ENCODE measurements at places on chromosomes 3 and 15.
A peak's percentile ranks its signal among the peaks of the same experiment; 100 is the strongest.

- peak; percentile 29 for DNase-seq
These were observed 13.5 kb upstream of the TIPIN start for GRCh38 chr15:66369773-66370651.

DNA sequence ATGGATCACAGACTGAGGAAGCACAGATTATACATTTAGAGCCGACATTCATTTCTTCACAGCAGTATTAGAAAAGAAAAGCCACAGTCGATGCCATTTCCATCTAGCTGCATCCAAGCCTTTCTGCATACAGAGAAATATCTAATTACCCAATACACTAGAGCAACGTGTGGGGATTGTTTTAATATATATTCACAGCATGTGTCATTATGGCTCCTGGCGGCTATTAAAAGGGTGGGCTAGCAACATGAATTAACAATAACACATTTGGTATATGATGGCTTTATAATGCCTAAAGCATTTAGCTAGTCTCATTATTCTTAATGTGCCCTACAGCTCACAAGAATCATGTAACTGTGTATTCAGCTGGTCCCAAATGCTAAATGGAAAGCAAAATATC lies 1030.5 kb downstream of the FHIT start:
- no peak for DNase-seq

GRCh38 chr3:196916221-196916620 lies 26.1 kb downstream of the NCBP2 start:
- no peak for DNase-seq

- DNase-seq, result no peak
These were observed 6.4 kb downstream of the TLR9 start for GRCh38 chr3:52218937-52219650.

DNA sequence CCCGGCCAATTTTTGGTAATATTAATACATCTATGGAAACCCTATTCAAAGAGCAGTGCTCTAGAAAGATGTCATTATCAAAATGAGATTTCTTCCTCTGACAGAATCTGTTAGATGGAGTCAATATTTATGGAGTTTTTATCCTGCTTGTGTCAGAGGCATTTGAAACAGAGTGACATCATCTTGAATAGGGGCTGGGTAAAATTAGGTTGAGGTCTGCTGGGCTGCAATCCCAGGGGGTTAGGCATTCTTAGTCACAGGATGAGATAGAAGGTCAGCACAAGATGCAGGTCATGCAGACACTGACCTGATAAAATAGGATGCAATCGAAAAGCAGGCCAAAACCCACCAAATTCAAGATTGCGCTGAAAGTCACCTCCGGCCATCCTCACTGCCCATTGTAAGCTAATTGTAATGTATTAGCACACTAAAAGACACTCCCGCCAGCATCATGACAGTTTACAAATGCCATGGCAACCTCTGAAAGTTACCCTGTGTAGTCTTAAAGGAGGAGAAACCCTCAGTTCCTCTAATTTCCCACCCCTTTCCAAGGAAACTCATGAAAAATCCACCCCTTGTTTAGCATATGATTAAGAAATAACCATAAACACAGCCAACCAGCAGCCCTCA lies 27.3 kb upstream of the CCDC50 start:
- no peak for DNase-seq

DNA sequence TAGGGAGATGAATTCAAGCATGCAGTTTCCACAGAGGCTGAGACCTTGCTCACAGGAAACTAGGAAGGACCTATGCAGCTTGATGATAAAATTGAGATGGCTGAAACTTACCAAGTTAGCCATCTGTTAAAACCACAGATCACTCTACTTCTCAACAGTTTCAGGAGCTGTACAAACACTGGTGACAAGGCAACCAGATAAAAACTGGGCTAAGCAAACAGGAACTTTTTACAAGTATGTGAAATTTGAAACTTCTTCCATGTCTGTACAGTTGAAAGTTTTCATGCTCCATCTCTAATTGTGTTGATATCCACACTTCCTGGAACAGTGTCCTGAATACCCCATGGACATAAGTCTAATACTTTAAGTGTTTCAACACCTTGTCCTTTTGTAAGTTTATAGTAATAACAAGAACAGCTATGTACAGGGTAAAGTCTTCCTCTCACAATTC lies 78.2 kb downstream of the FAIM start:
- DNase-seq, result no peak

DNA sequence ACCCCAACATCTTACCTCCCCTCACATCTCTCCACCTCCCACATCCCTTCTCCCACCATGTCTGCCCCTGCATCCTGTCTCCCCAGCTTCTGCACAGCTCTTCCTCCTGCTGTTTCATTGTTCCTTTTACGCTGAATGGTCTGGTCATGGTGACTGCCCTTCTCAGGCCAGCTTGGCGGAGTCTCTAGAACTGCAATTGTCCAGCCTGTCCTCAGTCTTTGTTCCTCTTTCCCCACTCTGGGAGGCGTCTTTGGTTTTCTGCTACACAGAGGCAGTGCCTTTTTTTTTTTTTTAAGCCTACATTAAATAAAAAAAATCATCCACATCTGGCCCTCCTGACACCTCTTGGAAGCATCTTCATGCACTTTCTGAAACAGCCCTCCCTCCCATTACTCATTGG lies 49.1 kb upstream of the SEC22A start:
- no peak for DNase-seq

DNA sequence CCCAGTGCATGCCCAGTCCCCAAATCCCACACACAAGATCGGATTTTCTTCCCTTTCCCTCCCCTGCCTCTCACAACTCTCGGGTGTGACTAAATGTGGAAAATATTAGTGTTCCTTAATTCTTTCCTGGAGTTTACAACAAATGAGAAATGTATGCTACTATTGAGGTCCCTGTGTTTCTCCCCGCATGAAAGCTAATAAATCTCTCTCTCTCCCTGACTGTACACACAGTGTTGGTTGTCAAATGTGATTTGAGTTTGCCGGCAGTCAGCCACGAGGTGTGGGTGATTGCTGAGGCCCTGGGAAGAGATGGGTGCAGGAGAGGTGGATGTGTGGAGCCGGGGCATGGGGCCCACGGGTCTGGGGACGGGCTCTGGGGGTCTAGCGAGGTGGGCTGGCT lies 161.4 kb upstream of the IQSEC1 start:
- DNase-seq, result no peak

DNA sequence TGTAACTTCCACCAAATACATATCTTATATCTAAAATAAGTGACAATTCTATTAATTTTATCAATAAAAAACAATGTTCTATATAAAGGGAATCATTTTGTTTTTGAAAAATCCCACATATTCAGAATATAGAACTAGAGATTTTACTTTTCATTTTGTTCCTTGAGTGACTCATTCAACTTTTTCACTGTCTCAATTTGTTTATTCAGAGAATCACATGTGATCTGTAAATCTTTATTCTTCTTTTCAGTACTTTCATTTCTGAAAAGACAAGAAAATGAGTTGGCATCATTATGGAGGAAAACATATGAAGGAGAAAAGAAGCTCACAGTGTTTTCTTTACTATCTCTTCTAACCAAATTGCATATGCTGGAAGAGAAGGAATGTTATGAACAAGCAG lies 35.0 kb downstream of the CIP2A start:
- no peak for DNase-seq

GRCh38 chr15:91885714-91886270 lies 32.3 kb downstream of the SLCO3A1 start:
- DNase-seq, result no peak

- DNase-seq, result no peak
These were observed 146.9 kb downstream of the TIGIT start for GRCh38 chr3:114440700-114441099.

- DNase-seq, result no peak
These were observed 116.9 kb downstream of the DCLK3 start for GRCh38 chr3:36647423-36647853.

Data from stimulated activated CD4-positive, alpha-beta T cell treated with anti-CD3 and anti-CD28 coated beads, Interleukin-1b, Interleukin-23, amount 100 ng/mL, for 48 hours (primary cell).